ENCODE measurements at places on chromosomes 12 and 14.
A peak's percentile ranks its signal among the peaks of the same experiment; 100 is the strongest.

DNA sequence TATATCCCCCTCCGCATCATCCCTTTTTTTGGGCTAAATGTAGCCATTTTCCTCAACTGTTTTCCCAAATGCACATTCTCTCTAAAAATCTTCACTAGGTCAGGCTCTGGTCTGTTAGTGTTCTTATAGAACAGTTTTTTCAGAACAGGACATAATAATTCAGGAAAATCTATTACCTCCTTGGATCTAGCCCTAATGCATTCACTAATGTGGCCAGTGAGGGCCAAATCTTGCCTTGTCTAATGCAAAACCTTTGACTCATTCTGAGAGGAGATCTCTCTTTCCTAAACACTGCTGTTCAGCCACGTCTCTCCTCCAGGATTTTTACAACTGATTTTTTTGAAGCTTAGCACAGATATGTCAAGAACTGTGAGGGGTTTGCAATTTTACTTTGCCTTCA is 15.5 kb downstream of the C14orf132 start:
- DNase-seq = no peak

- DNase-seq = no peak
Measured at GRCh38 chr12:99024191-99024590, 379.1 kb downstream of the APAF1 start.

GRCh38 chr12:1810201-1810930 is 10.0 kb upstream of the LRTM2 start:
- DNase-seq = no peak

- DNase-seq = no peak
Measured at GRCh38 chr12:51871126-51871525, 16.8 kb upstream of the ANKRD33 start.

DNA sequence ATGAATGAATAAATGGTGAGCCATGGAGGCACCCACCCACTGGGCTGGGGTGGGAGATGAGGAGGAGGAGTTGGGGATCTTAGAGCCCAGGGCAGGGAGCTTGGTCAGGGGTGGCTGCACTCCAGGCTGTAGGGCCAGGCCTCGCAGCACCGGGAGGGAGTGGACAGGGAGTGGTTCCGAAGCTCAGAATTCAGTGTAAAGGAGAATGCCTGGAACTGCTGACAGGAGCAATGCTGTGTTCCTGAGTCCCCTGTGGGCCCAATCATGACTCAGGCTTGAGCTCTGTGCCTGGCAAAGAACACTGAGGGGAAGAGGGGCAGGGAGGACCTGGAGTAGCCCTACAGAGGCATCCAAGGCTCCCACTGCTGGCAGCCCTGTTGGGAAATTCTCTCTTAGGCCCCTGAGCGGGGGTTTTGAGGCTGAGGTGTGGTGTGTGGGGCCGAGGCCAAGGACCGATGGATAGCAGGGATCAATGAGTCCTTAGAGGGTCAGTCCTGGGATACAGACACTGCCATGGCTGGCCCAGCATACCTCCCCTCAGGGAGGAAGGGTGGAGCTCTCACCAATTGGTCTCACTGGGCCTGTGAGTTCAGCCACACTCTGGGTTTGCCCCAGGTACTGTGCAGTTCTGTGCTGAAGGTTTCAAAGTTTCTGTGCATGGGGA is 9.5 kb upstream of the RABGGTA start:
- DNase-seq = no peak

DNA sequence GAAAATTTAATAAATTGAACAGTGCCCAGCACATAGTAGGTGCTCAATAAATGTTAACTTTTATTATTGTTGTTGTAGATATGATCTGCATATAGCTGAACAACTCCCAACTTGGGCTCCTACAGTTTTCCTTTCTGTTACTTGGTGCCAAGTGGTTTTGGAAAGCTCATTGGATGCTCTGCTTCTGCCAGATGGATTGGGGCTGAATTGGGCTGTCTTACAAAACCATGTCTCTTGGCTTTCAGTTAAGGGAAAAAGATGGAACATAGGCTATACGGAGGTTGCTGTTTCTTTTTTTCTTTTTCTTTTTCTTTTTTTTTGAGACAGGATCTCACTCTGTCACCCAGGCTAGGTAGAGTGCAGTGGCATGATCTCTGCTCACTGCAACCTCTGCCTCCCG is 140.7 kb upstream of the PWP1 start:
- DNase-seq = no peak

DNA sequence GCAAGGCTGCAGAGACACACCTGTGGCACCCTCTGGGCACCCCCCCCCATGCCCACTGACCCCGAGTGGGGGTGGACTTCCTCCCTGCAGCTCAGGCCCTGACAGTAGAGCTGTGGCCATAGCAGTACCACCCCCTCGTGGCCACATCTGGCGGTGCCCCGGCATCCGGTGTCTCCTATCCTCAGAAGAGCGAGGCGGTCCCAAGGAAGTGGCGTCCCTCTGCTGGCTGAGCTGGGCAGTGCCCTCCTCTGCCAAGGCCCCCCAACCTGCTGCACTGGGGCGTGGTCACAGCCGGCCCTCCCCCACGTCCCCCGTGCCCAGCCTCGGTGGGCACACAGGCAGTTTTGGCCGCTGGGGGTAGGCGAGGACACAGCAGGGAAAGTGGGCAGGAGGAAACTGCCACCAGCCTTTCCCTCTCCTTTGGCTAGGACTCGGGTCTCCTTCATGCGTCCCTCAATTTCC is 6.0 kb upstream of the SLC6A12 start:
- DNase-seq = peak; percentile 9

DNA sequence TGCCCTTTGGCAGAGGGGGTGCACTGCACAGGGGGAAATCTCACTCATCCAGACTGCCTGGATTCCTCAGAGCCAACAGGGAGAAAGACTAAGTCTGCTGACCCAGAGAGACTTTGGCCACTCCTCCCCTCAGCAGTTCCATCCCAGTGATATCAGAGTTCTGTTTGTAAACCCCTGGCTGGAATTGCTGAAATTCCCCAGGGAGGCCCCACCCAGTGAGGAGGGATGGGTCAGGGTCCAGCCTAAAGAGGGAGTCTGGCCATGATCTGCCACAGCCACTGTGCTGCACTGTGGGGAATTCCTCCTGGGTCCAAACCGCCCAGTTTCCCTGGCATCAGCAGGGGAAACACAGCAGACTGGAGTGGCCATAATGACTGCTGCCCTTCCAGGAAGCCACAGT is 54.9 kb upstream of the USP15 start:
- no peak for DNase-seq

DNA sequence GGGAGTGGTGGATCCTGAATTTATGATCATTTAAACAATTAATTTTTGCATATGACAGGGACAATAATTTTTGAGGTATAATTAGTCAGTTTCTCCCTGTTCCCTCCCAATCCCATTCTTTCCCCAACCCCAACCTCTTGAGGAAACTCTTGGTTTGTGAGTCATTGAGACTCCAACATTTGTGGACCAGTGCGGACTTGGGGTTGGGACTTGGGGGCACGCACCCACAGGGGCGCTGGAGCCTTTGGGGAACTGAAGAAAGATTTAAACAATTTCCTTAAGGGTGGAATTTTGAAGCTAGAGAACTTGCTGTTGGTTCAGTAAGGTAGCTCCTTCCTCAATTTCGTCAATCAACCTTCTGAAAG is 17.4 kb upstream of the PTGR2 start:
- DNase-seq = no peak

DNA sequence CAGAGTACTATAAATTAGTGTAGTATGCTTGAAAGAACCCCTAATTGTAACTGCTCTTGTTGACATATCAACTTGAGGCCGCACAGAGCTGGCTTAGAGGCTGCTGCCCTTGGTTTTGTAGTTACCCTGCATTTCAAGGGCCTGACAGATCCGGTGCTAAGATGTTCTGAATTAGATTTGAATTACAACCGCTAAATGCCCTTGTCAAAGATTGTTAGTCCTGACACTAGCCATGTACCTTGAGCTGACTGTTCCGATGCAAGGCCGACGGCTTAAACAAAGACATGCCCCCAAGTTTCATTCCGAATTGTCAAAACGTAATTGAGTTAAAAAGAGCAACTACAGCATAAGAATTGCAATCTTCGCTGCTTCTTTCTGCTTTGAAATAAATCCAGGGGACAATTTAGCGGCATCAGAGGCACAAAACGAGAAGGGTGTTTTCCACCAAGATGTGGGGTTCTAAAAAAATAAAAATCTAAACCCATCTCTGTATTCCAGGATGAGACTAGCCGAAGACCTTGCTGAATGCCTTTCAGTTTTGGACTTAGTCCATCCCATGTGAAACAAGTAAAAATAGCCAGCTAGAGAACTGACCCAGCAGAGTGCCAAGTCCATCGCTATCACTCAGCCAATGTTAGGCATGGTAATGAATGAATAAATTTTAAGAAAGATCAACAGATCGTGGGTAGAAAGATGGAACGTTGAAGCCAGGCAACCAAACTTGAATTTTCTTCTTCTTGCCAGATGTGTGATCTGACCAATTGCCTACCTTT is 148.7 kb downstream of the DICER1 start:
- no peak for DNase-seq

- DNase-seq = peak; percentile 53
Measured at GRCh38 chr12:12266873-12267741, at the start of gene LRP6. TSS of gene LRP6 (minus strand) at chr12:12267044. CDS start at chr12:12266735, 309 bp downstream.

DNA sequence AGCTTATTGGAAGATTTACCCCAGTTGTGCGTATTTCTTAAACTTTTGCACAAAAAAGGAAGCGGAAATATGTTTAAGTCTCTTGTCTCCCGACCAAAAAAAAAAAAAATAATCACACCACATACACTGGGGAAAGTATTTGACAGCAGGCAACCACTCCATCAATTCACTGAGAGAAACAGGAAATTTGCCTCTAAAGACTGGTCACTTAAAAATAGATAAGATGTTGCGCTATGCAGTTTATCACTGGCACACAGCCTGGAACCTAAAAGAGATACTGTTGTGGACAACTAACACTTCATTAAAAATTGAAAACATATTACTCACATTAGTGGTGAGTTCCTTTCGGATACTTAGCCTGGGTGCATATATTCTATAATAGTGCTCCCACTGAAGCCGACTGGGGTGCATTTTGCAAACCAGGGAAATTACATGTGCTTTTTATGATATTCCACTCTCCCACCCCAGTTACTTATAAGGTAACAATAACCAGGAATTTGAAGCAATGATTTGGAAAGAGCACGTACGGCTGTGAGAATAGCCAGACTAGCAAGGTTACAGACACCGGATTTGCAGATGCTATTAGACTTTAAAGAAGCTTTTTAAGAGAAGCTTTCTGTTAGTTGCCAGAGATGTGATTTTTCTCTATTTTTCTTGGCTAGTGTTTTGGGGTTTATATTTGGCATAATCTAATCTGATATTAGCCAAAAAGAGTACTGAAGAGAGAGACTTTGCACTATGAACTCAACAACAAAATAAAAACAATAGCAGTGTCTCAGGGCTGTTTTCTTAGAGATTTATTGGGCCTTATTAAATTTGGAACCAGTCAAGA is 311.5 kb downstream of the NOVA1 start:
- DNase-seq = no peak

- no peak for DNase-seq
Measured at GRCh38 chr12:121741743-121742142, 29.2 kb downstream of the TMEM120B start.

- no peak for DNase-seq
Measured at GRCh38 chr12:116172224-116172849, 105.2 kb downstream of the MED13L start.

GRCh38 chr12:67193704-67194103 is 75.5 kb upstream of the CAND1 start:
- DNase-seq = no peak

DNA sequence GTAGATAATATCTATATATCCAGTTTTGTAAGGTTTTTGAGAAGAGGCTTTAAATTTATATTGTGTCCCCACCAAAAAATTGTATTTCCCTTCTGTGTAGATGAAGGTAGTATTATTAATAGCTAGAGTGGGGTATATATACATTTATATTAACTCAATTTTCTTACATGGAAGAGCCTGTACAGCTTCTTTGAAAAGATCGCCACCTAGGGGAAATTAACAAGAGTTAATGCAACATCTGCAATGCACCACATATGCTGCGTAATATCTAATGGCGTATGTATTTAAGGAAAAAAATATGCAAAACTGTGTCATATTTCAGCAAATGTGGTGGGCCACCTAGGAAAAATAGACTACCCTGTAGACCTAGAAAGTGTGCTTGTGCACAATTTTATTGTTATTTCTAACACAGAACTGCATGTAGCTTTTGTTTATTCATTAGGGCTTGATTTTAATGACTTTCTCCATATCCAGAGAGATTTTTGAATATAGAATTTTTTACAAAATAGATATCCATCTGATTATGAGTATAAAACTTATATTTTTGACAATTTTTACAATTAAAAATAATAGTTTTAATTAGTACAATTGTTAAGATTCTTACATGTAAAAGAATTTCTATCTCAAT is 14.0 kb downstream of the CCER1 start:
- DNase-seq = no peak

GRCh38 chr12:105814283-105814682 is 324.5 kb downstream of the NUAK1 start:
- DNase-seq = no peak

- no peak for DNase-seq
Measured at GRCh38 chr12:41224066-41224465, 35.9 kb downstream of the PDZRN4 start.

GRCh38 chr12:125331342-125332052 is 266.3 kb downstream of the AACS start:
- DNase-seq = no peak

GRCh38 chr14:62429683-62430082 is 615.6 kb downstream of the KCNH5 start:
- no peak for DNase-seq

- no peak for DNase-seq
Measured at GRCh38 chr12:91854725-91855124, 290.9 kb downstream of the BTG1 start.

- DNase-seq = no peak
Measured at GRCh38 chr12:96250119-96250685, 56.0 kb downstream of the ELK3 start.

DNA sequence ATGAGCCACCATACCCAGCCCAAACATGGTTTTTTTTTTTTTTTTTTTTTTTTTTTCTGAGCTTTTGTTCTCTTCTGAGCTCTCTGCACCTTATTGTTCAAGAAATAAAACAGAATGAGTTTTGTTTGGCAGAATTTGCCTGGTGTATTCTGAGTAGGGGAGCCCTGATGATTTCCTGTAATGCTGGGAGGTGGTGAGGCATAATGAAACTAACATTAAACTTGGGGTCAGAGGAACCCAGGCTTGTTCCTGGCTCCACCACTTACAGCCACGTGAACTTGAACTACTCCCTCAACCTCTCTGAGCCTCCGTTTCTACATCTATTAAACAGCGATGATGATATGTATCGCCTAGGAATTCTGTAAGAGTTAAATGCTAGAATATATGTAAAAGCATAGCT is 276.3 kb upstream of the CRY1 start:
- no peak for DNase-seq

DNA sequence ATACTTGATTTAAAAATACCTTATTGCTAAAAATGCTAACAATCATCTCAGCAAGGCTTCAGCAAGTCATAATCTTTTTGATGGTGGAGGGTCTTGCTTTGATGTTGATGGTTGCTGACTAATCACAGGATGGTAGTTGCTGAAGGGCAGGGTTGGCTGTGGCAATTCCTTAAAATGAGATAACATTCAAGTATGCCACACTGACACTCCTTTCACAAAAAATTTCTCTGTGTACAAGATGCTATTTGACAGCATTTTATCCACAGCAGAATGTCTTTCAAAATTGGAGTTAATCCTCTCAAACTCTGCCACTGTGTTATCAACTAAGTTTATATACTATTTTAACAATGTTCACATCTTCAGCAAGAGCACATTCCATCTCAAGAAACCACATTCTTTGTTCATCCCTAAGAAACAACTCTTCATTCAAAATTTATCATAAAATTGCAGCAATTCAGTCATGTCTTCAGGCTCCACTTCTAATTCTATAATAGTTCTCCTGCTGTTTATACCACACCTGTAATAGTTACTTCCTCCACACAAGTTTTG is 16.1 kb downstream of the SCAF11 start:
- no peak for DNase-seq

Data from activated naive CD8-positive, alpha-beta T cell treated with anti-CD3 and anti-CD28 coated beads, Interleukin-2, amount 50 U/mL, for 16 hours (primary cell).